Right ventricle myocardium inferior (tissue), 1 donor: ENCODE measurements at places on chromosomes 13 and 19. TPM values are rescaled to one million over a fixed set of nuclear protein-coding genes. Genes with fewer than 3 reads are reported as not detected.

LMTK3 gene
- total RNA-seq = 0.70 TPM

KIR2DL4 gene
- not detected for total RNA-seq

ZNF823 gene
- 4.2 TPM for total RNA-seq

TJP3 gene
- 0.62 TPM for total RNA-seq

TLE6 gene
- total RNA-seq = 1.1 TPM

CAPN12 gene
- total RNA-seq = not detected

VSTM2B gene
- total RNA-seq = not detected

AMER2 gene
- total RNA-seq = not detected

GPC5 gene
- 1.8 TPM for total RNA-seq

EDDM13 gene
- total RNA-seq = not detected

MYO1F gene
- 9.3 TPM for total RNA-seq

CALR3 gene
- not detected for total RNA-seq

IGFL2 gene
- not detected for total RNA-seq

SHISA7 gene
- total RNA-seq = not detected

SPRED3 gene
- total RNA-seq = 0.16 TPM

NEK3 gene
- total RNA-seq = 6.6 TPM

MBD3L4 gene
- not detected for total RNA-seq

HSD11B1L gene
- total RNA-seq = 3.9 TPM

- no peak for DNase-seq
These were observed 22.1 kb downstream of the NLRP4 start for GRCh38 chr19:55858401-55858800.

DNA sequence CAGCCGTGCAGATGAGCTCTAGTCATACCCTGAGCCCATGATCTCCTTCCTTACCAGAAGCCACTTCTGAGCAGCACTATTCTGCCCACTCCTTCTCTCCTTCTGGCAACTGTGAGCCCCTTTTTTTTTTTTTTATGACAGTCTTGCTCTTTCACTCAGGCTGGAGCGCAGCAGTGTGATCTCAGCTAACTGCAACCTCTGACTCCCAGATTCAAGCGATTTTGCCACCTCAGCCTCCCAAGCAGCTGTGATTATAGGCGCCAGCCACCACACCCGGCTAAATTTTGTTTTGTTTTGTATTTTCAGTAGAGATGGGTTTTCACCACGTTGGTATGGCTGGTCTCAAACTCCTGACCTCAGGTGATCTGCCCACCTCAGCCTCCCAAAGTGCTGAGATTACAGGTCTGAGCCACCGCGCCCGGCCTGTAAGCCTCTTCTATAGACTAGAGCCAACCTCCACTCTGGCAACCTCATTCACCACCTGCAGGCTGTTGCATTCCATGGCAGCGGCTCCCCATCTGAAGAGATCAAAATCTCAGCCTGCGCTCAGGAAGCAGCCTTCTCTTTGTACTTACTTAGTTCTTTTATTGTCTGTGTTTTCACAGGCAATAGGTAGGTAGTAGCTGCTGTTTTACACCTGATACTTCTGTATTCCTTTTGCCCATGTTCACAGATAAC is 34.8 kb upstream of the NDFIP2 start:
- DNase-seq = no peak

- DNase-seq = no peak
These were observed 277.0 kb downstream of the ZNF536 start for GRCh38 chr19:30648866-30649862.

GRCh38 chr19:2327773-2328400 is 499 bp downstream of the LSM7 start:
- peak; percentile 51 for DNase-seq

GRCh38 chr13:68254151-68254550 is 1024.0 kb upstream of the PCDH9 start:
- no peak for DNase-seq

DNA sequence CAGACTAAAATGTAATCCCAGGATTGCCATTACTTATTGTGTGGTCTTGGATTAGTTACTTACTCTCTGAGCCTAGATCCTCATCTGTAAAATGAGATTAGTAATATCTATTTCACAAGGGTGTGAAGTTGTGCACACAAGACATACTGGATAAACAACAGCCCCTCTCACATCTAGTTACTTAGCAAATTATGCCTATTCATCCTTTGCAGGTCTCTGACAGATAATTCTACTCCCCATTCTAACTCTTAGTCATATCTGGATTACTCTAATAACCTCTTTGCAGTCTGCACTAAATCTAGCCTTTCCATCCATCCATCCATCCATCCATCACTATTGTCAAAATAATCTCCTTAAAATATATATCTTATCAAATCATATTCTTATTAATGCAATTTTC is 12.4 kb downstream of the MTRF1 start:
- DNase-seq = no peak

DNA sequence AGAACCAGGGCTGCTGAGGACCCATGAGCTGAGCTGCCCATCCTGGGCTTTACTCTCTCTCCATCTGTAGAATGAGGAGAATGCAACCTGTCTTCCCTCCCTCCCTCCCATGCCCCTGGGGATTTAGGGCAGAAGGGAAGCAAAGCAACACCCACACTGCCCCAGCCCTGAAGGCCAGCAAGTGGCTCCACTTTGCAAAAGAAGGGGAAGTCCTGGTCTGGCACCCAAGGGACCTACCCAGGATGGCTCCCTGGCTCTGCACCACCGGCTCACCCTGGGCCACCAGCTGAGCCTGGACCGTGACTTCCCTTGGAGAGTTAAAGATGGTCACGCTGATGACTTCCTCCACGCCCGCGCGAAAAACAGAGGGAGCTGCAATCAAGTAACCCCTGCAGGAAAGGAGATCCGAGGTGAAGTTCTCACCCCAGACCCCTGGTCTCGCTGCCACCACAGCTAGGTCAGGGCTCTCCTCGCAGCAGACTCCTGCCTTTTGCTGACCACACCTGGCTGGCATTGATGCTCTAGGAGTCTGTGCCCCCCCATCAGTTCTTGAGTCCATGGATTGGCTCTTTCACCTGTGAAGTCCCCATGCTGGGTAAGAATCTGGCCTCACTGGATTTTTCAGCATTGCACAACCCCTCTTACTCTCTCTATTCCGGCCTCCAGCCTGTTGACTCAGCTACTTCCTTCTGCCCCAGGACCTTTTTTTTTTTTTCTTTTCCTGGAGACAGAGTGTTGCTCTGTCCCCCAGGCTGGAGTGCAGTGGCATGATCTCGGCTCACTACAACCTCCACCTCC is 4.6 kb downstream of the CPAMD8 start:
- no peak for DNase-seq

DNA sequence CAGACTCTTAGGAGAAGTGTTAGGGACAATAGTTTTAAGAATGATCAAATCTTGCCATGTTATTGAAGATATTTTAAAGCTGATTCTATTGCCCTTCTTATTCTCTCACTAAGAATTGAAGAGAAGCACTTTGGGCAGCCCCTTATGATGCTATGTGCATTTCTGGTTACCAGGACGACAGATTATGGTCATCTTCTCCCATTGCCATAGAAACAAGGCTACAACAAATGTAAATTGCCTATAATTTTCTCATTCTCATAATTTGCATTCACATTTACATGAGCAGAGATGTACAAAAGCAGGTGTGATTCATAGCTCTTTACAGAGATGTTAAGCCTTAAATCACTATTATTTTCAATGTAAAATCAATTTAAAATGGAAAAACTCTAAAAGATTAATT is 137.3 kb upstream of the PCDH9 start:
- no peak for DNase-seq

GRCh38 chr19:50710094-50710493 is 9.5 kb downstream of the SHANK1 start:
- DNase-seq = no peak

DNA sequence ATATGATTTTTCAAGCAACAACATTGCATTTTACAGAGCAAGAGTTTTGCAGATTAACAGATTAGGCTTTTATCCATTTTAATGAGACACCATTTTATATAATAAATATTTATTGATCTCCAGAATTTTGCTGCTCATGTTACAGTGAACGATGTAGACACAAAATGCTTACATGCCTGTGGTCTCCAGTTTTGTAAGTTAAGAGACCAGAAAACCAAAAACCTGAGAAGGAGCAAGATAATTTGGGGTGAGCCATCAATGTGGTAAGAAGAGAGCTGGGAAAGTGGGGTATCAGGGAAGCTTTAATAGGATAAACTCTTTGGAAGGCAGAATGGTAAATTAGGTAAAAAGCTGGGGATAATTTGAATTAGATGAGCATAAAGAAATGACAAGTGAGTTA is 2100.5 kb upstream of the PCDH20 start:
- DNase-seq = no peak

DNA sequence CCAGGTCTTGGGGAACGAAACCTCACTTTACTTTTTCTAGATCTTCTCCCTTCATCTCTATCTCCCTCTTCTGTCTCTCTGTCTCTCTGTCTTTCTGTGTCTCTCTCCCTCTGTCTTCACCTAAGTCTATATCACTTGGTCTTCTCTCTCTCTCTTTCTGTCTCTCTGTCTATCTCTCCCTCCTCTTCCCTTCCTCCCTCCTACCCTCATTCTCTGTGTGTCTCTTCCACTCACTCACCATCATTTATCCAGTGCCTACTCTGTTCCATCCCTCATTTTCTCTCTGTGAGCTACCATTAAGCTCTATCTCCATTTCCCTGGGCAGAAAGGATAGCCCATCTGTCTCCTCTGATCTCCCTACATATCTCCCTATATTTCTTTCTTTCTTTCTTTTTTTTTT is 32.2 kb upstream of the FBL start:
- DNase-seq = no peak

DNA sequence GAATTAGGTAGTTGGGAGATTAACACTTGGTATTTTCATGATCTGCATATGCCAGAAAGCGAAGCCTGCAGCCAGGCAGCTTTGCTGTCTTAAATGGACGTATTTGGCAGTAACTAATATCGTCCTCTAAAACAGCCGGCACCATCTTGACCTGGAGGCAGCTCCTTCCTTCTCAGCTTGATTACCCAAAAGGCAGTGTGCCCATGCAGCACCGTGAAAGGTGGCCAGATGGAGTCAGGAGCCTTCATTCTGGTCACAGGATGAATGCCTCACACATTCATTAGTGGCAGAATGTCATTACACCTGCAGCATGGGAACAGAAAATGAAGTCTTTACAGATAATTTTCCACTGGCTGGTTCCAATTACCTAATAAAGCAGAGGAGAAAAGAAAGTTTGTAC is 59.0 kb upstream of the FLT1 start:
- no peak for DNase-seq

DNA sequence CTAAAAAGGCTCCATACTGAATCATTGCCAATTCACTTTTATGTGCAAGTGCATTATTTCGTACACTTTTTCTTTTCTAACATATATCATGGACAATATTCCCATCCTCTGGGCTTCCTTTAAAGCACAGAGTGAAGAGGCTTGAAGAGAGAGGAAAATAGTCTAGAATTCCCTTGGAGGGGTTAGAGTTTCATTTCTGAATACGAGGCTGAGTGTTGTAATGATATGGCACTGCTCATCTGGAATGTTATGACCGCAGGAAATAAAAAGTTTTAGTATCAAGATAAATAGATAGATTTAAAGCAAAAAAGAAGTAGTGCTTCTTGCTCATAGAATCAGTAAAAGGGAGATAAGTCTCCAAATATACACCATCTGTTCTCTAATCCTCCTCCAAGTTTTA is 412.3 kb upstream of the SLITRK1 start:
- no peak for DNase-seq
